ENCODE measurements at places on chromosomes 3 and 15.

DNA sequence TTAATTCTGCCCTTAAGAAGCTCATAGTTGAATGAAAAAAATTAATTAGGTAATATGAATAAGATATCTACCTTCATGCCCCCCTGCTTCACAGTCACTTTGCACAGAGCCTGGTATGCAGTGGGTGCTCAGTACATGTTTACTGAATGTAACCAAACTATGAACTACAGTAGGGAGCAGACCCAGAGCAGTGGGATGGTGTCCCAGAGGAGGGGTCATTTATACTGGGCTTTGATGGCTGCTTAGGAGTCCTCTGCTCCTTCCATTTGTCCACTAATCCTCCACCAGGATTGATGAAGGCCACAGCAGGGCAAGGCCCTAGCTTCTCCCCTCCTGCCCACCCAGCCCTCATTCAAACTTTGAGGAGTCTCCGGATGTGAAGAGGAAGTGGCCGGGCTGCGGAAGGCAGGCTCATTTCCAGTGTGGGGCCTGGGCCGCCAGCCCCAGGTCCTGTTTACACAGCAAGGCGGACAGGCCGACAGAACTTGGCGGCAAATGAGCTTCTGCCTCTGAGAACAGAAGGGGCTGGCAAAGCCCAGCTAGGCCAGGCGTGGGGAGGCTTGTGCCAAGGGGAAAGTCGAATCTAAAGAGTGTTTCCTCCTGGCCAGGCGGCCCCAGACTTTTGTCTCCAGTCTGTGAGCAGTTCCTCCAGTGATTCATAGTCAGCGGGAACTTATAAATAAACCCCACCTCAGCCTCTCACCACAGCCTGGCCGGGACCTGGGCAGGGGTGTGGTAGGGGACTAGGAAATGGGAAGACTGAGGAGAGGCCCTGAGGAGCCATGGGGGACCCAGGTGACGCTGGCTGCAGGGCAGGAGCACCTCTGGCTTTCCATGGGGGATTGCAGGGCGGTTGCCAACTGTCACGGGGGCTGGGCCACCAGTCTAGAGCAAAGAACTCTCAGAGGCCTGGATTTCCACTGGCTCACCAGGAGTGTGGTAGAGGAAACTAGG is 51.6 kb upstream of the LCTL start:
- peak overlapping the region; percentile 84 for H3K27ac ChIP-seq
- peak; percentile 88 for DNase-seq
- H3K4me1 ChIP-seq = peaks cover 13% of the 10 kb centered on the region
- H3K36me3 ChIP-seq = no peaks in the 10 kb centered on the region
- no peak overlapping the region for H3K4me3 ChIP-seq
- H3K27me3 ChIP-seq = no peaks in the 10 kb centered on the region

DNA sequence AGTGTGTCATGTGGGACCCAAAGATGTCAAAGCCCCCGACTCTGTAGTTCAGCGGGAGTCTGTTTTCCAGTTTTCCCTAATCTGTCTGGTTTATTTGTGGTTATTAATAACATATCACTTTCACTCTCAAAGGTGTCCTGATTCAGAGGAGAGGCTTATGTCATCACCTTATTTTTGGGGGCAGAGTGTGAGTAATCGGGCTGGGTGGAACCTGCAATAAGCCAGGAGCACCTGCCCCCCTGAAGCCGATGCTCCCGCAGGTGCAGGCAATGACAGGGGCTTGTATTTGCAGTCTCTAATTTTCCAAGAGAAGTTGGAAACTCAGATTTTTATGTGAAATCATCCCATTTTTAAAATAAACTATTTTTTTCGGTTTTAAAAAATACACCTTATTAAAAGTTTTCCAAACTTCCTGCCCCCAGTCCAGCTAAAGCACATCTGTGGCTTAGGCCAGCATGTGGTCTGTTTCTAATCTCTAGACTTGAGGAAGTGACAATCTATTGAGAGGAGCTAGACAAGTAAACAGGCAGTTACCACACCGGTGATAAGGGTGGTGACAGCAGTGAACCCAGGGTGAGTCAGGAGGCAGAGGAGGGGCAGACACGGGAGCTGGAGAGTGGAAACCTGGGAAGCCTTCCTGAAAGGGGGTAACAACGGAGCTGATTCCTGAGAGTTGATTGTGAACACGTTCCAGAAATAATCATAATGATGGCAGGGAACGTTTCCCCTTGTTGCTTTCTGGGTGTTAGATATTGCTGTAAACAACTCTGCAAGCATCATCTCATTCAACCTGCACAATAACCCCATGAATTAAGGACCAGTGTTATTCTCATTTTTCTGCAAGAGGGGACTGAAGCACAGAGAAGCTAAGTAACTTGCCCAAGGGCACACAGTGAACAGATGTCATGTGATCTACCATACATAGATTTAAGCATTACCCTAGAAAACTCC is 37.2 kb downstream of the BHLHE40 start:
- H3K36me3 ChIP-seq = no peaks in the 10 kb centered on the region
- no peak overlapping the region for H3K27ac ChIP-seq
- peaks cover 11% of the 10 kb centered on the region for H3K4me1 ChIP-seq
- H3K4me3 ChIP-seq = no peak overlapping the region

GRCh38 chr15:70829371-70830166 is 24.4 kb downstream of the LARP6 start:
- DNase-seq = no peak
- H3K4me1 ChIP-seq = peaks cover 19% of the 10 kb centered on the region
- no peak overlapping the region for H3K27ac ChIP-seq
- H3K27me3 ChIP-seq = no peaks in the 10 kb centered on the region
- peaks cover 6% of the 10 kb centered on the region for H3K36me3 ChIP-seq

DNA sequence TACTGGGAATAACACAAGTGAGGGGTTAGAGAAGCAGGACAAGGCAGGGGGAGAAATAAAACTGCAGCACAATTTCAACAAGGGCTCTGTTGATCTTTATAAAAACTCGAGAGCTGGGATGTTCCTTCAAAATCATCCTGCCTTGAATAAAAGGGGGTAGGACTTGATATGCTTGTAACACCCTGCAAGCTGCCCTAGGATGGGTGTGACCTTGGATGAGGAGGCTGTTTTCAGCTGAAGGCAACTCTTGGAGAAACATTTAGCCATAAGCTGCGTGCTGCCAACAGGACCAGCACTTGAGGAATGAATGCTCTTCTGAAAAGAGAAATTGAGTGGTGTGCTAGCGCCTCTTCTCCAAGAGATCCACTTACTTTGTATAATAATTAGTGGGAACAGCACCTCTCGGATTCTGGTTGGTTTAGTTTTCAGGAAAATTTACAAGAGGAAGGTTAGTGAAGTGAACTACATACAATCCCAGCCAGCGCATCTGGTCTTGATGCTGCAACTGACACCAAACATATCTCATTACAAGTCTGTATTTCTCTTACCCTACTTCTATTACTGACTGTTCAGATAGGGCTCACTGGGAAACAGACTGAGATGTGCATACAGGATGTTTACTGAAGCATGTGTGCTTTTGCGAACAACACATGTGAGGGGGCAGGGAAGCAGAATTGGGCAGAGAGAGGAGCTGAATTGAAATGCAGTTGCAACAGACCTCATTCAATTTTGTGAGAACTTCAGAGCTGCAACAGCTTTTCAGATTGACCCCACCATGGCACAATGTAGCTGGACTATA is 643.0 kb upstream of the GOLIM4 start:
- no peak overlapping the region for H3K4me3 ChIP-seq
- no peaks in the 10 kb centered on the region for H3K4me1 ChIP-seq
- no peak for DNase-seq

DNA sequence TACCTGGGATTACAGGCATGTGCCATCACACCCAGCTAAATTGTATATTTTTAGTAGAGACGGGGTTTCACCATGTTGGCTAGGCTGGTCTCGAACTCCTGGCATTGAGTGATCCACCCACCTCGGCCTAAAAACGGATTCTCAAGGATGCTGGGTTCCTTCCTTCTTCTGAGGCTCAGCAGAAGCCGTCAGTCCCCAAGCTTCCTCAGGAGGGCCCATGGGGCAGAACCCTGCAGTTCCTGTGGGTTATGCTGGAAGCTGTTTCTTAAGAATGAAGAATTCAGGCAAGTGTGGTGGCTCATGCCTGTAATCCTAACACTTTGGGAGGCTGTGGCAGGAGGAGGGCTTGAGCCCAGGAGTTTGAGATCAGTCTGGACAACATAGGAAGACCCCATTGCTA is 29.0 kb upstream of the ZNF710 start:
- H3K4me3 ChIP-seq = no peak overlapping the region
- DNase-seq = no peak
- H3K27ac ChIP-seq = no peak overlapping the region
- no peaks in the 10 kb centered on the region for H3K36me3 ChIP-seq
- H3K4me1 ChIP-seq = no peaks in the 10 kb centered on the region
- no peaks in the 10 kb centered on the region for H3K27me3 ChIP-seq

GRCh38 chr3:171561596-171562323 is 101.6 kb upstream of the TNIK start:
- H3K4me3 ChIP-seq = no peak overlapping the region
- no peaks in the 10 kb centered on the region for H3K36me3 ChIP-seq
- no peak overlapping the region for H3K27ac ChIP-seq
- H3K27me3 ChIP-seq = no peaks in the 10 kb centered on the region
- no peak for DNase-seq
- peaks cover 4% of the 10 kb centered on the region for H3K4me1 ChIP-seq

DNA sequence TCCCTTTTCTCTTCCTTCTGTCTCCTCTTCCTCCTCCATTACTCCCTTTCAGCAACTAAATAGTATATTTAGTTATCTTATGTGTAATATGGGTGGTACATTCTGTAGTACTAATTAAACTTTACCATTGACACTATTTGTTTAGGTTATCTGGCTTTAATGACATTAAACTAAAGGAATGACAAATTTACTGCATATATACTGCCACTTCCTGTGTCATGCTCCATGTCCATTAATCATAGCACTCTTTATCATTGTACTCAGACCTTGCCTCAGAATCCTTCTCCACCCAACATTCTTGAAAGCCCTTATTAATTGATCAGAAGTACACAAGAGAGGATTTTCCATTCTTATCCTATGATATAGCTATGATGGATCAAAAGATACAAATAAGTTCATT is 244.2 kb downstream of the NAALADL2 start:
- no peak overlapping the region for H3K27ac ChIP-seq
- no peaks in the 10 kb centered on the region for H3K27me3 ChIP-seq
- no peaks in the 10 kb centered on the region for H3K36me3 ChIP-seq
- no peak for DNase-seq
- H3K4me3 ChIP-seq = no peak overlapping the region
- H3K4me1 ChIP-seq = no peaks in the 10 kb centered on the region

- no peaks in the 10 kb centered on the region for H3K27me3 ChIP-seq
- no peaks in the 10 kb centered on the region for H3K4me1 ChIP-seq
- H3K36me3 ChIP-seq = no peaks in the 10 kb centered on the region
These were observed 45.3 kb downstream of the HCN4 start for GRCh38 chr15:73323374-73323955.

GRCh38 chr3:69671082-69671952 is 67.9 kb upstream of the MITF start:
- H3K27me3 ChIP-seq = peaks cover 2% of the 10 kb centered on the region
- H3K4me3 ChIP-seq = no peak overlapping the region
- DNase-seq = peak; percentile 66
- no peak overlapping the region for H3K27ac ChIP-seq
- no peaks in the 10 kb centered on the region for H3K36me3 ChIP-seq
- no peaks in the 10 kb centered on the region for H3K4me1 ChIP-seq

- H3K4me1 ChIP-seq = peaks cover 7% of the 10 kb centered on the region
- no peak overlapping the region for H3K4me3 ChIP-seq
- H3K27ac ChIP-seq = no peak overlapping the region
- no peaks in the 10 kb centered on the region for H3K27me3 ChIP-seq
- DNase-seq = peak; percentile 65
These were observed 2.4 kb downstream of the HACD3 start for GRCh38 chr15:65532738-65533051.

- no peaks in the 10 kb centered on the region for H3K27me3 ChIP-seq
- no peak for DNase-seq
- no peaks in the 10 kb centered on the region for H3K4me1 ChIP-seq
These were observed 161.0 kb upstream of the RORA start for GRCh38 chr15:61390138-61390537.

DNA sequence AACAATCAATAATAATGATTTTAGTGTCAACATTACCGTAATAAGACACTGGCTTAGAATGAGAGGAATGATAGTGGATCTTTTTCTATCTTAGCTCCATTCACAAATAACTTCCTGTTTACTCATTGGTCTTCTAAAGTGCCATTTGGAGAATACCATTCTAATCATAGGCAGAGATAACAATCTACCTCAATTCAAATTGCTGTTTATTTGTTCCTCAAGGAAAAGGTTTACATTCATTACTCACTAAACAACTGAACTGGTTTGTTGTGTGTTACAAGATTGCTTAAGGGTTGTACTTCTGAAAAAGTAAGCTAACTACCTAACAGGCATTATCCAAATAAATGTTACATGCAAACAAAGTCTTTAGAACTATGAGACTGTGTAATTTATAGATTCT is 8.1 kb upstream of the PCOLCE2 start:
- H3K4me1 ChIP-seq = no peaks in the 10 kb centered on the region
- H3K36me3 ChIP-seq = no peaks in the 10 kb centered on the region
- H3K27ac ChIP-seq = no peak overlapping the region
- no peaks in the 10 kb centered on the region for H3K27me3 ChIP-seq
- no peak overlapping the region for H3K4me3 ChIP-seq
- DNase-seq = no peak

Data from fibroblast of lung (primary cell).